GF-D8 (cell line): ENCODE measurements at places on chromosomes 4 and X.

DNA sequence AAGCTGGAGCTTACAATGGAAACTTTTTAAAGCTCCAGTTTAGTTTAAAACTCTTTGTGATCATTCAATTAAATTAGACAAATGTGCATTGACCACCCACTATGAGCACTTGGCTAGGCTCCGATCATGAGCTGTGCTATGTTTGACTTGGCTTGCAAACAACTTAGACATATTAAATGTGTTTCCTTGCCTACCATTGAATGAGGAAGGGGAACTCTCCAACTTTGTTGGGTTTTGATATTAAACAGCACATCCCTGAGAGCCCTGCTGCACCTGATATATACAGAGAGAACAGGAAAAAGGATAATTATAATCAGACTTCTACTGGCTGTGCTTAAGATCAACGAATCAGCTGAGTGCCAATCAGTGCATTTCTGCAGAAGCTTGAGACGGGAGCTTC lies 71.4 kb upstream of the ADGRL3 start:
- no peak for DNase-seq

DNA sequence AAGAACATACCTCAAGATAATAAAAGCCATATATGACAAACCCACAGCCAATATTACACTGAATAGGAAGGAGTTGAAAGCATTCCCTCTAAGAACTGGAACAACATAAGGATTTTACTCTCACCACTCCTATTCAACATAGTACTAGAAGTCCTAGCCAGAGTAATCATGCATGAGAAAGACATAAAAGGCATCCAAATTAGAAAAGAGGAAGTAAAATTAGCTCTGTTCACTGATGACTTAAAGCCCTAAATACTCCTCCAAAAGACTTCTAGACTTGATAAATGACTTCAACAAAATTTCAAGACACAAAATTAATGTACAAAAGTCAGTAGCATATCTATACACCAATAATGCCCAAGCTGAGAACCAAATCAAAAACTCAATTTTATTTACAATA lies 235.7 kb downstream of the NKX6-1 start:
- DNase-seq: no peak

GRCh38 chrX:24789047-24789446 lies 95.3 kb downstream of the POLA1 start:
- DNase-seq: no peak

DNA sequence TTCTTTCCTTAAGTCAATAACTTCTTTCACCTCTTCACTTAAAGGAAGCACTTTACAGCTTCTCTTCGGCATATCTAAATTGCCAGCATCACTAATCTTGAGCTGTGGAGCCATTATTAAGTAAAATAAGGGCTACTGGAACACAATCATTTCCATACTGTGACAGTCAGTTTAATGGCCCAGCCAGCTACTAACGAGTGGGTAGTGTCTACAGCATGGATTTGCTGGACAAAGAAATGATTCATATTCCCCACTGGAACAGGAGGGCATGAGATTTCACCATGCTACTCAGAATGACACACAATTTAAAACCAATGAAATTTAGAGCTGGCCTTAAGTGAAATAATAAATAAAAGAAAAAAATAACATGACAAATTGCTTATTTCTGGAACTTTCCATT lies 72.1 kb downstream of the DDIT4L start:
- DNase-seq: no peak

- no peak for DNase-seq
These were observed 5.9 kb upstream of the PLAC1 start for GRCh38 chrX:134664202-134664601.

DNA sequence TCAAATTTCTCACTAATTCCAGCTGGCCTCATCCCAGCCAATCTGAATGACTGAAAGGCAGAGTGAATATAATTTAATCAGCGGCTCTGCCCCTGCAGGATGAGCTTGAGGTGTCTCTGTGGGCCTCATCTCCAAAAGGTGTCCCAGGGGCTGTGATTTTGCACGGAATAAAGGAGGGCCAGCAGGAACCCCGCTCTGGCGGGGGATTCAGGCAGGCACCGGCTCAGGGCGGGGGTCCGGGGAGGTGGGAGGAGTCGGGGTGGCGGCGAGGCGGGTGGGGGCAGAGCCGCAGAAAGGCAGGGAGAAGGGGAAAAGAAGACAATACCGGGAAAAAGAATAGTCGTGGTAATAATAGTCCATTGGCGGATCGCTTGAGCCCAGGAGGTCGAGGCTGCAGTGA lies 16.0 kb upstream of the ERCC6L start:
- DNase-seq: no peak

GRCh38 chrX:110132450-110133114 lies 129.7 kb downstream of the TMEM164 start:
- no peak for DNase-seq

DNA sequence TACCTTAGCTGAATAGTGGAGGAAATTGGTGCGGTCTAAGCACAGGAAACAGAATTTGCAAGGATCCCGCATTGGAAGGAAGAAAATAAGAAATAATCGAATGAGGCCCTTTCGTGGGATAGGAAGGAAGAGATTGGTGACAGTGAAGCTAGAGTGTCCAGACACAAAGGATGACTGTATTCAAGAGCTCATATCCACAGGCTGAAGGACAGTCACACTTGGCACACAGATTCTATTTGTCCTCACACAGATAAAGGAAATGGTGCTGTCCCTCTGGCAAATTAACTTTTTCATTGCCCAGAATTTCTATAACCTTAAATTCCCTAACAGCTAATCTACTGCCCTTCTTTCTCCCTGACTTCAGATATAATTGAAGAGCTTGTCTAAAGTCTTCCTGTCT lies 2188.9 kb upstream of the TENM3 start:
- no peak for DNase-seq

DNA sequence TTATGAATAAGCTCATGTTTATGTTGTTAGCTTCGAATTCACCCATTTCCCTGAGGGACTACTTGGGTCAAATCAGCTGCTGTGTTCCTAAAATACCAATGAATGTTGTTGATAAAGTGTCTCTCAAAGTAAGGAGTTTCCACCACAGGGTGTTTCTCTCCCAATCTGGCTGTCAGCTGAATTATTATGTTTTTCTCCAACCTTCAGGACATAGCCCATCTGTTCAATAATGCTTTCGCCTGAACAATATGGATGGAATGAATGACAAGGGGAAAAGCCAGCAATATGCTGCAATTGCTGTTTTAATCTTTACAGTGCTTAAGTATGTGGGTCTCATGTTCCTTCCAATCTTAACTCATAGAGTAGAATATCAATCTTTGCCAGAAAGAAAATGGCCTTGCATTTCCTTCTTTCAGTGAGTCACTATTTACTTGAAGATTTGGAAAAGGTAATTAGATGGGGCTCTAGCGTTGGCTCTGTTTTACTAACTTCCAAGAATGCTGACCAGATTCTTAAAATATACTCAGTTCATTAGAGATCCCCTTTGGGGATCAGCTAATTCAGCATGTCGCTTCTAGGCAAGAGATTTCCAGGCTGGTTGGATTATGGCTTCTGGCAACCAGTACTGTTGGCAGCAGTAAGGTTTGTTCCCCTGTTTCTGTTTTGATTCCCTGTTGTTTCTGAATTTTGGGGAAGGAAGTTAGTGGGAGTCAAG lies 410.5 kb downstream of the PPP3CA start:
- DNase-seq: no peak

- DNase-seq: peak; percentile 8
These were observed 67.6 kb upstream of the DCLK2 start for GRCh38 chr4:150010525-150011126.

- DNase-seq: no peak
These were observed 12.6 kb downstream of the SRD5A3 start for GRCh38 chr4:55358668-55359067.

DNA sequence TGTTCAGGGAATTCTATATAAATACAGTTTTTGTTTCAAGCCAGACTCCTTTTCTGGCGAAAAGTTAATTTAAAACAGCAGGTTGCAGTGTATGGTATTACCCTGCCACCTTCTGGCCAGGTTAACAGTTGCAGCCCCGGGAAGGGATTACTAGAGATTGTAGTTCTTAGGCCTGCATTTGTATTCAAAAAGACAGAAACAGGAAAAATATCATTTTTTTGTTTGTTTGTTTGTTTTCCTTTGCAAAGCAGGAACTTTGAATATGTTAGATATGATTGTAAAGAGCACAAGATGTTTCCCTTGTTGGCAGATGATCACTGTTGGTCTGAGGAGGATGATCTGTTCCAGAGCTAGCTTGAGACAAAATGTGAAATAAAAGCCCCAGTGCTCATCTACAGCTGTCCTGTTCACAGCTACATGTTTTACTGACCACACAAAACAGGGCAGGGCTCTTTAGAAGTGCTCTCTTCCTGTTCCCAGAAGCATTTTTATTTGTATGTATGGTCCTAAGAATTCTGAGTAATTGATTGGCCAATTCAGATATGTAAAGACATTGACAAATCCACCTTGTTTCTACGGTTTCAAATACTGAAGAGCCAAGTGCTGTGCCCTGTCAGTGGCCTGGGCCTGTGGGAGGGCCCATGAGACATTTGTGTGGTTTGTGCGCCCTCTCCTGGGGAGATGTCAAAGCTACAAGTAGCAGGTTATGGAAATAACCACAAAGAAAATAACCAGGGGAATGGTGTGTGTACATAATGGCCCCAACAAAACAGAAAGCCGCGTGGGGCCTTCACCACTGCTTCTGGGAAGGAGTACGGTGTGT lies 57.9 kb downstream of the CLDN22 start:
- peak; percentile 19 for DNase-seq

DNA sequence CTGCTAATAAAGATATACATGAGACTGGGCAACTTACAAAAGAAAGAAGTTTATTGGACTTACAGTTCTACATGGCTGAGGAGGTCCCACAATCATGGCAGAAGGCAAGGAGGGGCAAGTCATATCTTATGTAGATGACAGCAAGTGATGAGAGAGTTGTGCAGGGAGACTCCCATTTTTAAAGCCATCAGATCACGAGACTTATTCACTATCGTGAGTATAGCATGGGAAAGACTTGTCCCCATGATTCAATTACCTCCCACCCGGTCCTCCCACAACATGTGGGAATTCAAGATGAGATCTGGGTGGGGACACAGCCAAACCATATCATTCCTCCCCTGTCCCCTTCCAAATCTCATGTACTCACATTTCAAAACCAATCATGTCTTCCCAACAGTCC lies 50.9 kb upstream of the GRID2 start:
- DNase-seq: no peak

- DNase-seq: no peak
These were observed 930.9 kb downstream of the DMD start for GRCh38 chrX:32280489-32280888.

GRCh38 chr4:172698256-172698655 lies 470.4 kb upstream of the GALNT7 start:
- DNase-seq: no peak

DNA sequence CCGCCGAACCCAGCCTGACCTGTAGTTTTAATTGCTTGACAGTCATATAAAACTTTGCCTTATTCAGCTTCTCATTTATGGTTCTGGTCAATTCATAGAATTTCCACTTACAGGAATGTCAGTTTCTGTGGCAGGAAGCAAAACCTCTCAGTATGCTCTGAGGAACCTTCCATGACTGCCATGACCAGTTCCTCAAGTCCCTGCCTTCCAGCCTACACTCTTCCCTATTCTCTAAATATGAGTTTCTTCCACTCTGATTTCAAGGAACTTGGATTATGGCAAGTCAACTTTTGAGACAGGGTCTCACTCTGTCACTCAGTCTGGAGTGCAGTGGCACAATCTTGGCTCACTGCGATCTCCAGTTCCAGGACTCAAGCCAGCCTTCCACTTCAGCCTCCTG lies 26.0 kb upstream of the NSUN7 start:
- no peak for DNase-seq

DNA sequence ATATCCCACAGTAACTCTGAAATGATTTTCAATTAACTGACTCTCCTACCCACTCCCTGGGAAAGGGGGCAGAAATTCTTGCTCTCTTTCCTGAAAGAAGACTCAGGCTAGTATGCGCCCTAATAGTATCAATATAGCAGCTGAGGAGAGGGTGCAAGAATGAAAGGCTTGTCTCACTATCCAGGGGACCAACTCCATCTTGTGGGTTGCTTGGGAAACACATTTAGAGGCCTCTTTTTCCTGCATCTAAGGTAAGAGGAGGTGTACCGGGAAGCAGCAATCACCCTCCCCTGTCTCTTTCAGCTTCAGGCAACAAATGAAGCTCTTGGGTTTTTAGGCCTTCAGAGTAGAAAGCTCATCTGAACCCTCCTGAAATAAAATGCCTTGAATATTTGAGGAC lies 11.3 kb downstream of the TMEM255A start:
- no peak for DNase-seq

DNA sequence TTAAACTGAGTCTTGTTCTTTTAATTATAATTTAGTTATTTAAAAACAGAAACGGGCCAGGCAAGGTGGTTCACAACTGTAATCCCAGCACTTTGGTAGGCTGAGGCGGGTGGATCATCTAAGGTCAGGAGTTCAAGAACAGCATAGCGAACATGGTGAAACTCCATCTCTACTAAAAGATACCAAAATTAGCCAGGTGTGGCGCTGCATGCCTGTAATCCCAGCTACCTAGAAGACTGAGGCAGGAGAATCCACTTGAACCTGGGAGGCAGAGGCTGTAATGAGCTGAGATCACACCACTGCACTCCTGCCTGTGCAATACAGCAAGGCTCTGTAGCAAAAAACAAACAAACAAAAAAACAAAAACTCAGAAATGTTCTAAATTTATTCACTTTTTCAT lies 852.9 kb downstream of the TECRL start:
- no peak for DNase-seq

DNA sequence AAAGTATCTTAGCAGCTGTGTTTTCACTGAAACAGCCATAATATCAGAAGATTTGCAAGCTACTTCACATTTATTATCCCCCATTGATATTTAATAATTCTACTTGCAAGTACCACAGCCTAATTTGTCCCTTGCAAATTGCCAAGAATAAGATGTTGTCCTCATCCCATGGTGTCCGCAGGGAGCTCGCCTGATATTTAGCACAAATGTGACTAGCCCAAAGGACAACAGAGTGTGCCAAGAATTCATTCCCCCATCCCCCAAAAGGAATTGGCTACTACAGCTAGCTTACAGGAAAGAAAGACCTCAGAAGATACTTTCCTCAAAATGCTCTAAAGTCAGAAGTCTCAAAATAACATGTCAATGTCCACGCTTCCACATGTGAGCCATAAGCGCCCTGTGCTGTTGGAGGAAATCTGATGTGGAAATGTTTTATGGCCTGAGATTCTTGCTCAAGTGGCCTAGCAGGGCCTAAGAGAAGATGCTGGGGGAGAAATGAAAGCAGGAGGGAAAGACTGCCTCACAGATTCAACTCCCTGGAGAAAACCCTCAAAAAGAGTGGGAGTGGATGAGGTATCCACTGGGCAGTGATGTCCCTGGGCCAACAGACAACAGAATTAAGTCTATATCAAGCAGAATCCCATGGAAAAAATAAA lies 111.4 kb downstream of the SH3KBP1 start:
- DNase-seq: peak; percentile 46
